Hematopoietic multipotent progenitor cell treated with erythropoietin and hydrocortisone succinate and interleukin-3 and kit ligand, for 8 days (in vitro differentiated cells): ENCODE measurements at places on chromosomes 2 and 18.
A peak's percentile ranks its signal among the peaks of the same experiment; 100 is the strongest.

- DNase-seq: no peak
Observed at GRCh38 chr18:48953104-48953706, 2.4 kb upstream of the SMAD7 start.

GRCh38 chr2:119546447-119546767 is 2.2 kb downstream of the CFAP221 start:
- no peak for DNase-seq

GRCh38 chr2:215973954-215974699 is 39.2 kb downstream of the MREG start:
- DNase-seq: no peak

- no peak for DNase-seq
Observed at GRCh38 chr2:195413944-195414343, 243.1 kb upstream of the SLC39A10 start.

- no peak for DNase-seq
Observed at GRCh38 chr2:240463274-240463865, 27.9 kb downstream of the GPC1 start.

GRCh38 chr18:7023063-7023580 is 94.5 kb downstream of the LAMA1 start:
- no peak for DNase-seq

- DNase-seq: no peak
Observed at GRCh38 chr18:57352271-57352701, at the start of gene ST8SIA3. ST8SIA3 (plus strand) TSS chr18:57352557; CDS start chr18:57352847, 290 bp downstream.

DNA sequence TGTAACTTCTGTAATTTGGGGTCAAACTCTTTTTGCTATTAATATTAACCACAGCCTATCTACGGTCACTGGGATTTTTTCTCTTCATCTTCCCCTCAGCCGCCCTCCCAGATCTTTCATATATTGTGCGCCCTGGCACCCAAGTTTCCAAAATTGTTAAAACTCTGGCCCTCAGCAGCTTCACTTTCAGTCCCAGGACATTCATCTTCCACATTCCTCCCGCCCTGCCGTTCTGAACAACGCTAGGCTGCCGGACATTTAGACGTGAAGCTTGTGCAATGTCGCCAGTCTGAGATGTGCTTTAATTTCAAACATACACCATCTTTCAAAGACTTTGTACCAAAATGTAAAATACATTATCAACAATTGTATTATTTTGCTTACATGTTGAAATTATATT is 1.8 kb upstream of the TMEM18 start:
- DNase-seq: no peak

DNA sequence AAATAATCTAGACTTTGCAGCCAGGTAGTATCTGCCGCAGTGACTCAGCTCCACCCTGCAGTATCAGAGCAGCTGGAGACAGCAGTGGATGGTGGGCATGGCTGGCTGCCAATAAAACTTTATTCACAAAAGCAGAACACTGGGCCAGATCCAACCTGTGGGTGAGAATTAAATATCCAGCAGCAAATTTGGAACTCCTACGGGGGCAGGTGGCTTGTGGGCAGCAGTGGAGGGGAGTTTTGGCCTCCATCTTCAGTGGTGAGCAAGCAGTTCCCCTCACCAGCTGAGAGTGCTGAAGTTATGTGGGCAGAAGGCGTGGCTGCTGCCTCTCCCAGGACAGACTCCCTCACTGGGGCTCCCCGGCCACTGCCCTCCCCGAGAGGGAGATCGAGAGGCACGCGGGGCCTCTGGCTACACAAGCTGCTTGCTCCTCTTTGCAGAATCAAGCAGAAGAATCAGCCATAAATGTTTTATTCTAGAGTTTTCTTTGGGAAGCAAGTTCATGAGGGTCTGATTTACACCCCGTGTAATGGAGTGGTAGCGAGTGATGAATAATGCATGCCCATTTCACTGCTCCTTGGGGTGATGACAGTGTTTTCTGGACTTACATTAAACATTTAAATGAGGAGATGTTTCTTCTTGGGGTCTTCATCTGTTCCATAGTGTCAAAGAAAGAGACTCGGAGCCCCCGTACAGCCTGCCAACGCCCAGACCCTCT is 204.3 kb downstream of the SEPTIN10 start:
- DNase-seq: peak; percentile 93

- DNase-seq: no peak
Observed at GRCh38 chr2:129623783-129624182, 355.7 kb upstream of the RAB6C start.

DNA sequence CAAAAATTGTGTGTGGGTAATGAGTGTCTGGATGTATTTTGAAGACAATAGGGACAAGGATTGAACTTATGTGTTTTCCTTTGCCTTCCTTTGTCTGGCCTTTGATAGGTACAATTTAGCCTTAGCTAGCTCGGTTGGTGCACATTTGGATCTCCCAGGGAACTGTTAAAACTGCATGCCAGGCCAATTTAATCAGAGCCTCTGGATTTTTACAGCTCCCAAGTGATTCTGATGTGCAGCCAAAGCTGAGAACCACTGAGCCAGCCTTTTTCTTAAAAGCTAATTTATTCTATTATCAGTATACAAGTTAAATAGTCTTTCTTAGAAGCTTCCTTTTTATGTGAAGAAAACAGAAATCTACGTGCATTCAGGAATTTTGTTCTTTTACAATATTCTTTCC is 25.0 kb downstream of the PLEK start:
- DNase-seq: no peak

DNA sequence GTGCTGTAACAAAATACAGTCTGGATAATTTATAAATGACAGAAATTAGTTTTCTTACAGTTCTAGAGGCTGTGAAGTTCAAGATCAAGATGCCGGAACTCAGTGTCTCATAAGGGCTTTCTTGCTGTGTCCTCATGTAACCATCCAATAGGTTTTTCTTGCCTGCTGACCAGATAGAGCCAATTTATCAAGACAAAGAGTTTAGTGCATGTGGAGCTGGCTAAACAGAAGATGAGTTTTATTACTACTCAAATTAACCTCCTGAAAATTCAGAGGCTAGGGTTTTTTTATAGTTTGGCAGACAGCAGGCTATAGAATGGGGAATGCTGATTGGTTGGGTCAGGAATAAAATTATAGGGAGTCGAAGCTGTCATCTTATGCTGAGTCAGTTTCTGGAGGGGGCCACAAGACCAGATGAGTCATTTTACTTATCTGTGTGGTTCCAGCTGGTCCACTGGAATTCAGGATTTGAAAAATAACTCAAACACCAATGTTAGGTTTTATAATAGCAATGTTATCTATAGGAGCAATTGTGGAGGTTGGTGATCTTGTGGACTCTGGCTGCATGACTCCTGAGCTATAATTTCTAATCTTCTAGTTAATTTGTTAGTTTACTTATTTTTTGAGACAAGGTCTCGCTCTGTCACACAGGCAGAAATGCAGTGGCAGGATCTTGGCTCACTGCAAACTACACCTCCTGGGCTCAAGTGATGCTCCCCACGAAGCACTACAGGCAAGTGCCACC is 3.2 kb upstream of the PDK1 start:
- DNase-seq: peak; percentile 95

GRCh38 chr2:214730248-214730647 is 79.2 kb downstream of the BARD1 start:
- DNase-seq: no peak

DNA sequence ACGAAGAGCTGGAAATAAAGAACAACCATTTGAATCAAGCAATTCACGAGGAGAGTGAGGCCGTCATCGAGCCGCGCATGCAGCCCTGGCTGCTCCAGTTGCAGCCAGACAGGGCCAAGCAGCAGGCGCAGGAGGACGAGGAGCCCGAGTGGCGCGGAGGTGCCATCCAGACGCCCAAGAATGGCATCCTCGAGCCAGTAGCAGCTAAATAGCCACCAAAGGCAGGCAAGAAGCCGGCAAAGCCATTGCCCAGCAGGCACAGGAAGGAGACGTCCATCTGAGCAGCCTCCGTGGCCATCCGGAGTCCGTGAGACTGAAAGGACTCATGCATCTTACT is 8.9 kb upstream of the CHST10 start:
- no peak for DNase-seq

DNA sequence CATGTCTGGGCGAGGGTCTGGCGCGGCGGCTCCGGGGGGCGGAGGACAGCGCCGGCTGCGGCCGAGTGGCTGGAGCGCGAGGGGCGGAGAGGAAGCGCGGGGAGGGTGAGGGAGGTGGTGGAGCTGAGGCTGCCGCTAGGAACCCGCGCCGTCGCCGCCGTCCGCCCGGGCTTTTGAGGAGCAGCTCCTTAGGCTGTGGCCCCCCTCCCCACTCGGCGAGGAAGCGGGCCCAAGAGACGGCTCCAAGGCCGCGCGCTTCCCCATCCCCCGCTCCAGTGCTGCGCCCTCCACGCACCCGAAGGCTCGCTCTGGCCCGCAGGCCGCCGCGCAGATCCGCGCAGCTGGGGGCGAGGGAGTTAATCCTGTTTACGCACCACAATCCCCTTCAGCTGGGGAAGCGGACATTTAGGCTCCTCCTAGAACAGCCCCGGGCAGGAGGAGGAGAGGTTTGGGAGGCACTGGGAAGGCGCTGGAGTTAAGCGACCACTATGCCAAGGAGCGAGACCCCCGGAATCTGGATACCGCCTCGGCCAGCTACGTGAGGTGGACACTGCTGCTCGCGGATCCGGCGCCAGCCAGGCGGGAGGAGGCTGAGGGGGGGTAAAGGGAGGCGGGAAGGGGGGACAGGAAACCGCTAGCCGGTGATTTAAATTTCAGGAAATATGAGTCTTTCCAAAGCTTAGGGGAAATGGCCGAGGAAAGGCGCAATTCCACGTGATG is at the start of gene CNRIP1:
Gene CNRIP1, minus strand, starts transcription at position 552 of the 720 bp plus-strand sequence. Its CDS starts 549 bp downstream, at position 3.
- DNase-seq: peak; percentile 58

DNA sequence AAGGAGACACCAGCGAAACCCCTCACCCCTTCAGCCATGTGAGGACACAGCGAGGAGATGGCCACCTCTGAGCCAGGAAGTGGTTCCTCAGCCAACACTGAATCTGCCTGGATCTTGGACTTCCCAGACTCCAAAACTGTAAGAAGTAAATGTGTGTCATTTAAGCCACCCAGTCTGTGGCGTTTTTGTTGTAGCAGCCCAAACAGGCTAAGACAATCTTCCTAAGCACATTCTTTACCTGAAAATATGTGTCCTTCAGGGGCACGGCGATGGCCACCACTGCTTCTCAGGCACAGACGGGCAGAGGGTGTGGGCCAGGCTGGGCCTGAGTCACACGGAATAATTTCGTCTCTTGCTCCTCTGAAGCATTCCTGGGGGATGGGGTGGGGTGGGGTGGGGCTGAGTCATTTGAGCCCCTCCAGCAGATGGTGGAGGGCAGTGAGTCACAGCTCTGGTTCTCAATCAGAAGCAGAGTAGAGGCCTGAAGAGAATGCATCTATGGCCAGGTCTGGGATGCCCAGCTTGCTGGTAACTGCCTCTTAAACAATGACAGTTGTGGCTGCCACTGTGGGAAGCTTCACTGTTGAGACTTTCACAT is 142.4 kb downstream of the CAPN13 start:
- no peak for DNase-seq

DNA sequence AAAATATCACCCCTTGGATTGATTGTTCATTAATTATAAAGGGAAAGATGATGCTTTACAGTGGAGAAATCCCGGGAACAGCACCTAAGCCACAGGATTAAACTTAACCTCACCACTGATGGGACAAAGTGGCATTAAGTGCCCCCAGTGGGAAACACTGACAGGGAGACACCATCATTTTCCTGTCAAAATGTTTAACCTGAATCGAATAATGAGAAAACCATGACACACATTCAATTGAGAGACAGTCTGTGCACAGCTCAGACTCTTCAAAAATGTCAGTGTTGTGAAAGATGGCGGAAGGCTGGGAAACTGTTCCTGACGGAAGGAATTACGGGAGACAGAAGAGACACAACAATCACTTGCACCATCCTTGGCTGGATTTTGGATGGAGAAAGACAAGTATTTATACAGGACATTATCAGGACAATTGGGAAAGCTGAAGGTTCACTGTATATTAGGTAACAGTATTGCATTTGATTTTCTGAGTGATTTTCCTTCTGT is 111.8 kb upstream of the ASB18 start:
- no peak for DNase-seq

DNA sequence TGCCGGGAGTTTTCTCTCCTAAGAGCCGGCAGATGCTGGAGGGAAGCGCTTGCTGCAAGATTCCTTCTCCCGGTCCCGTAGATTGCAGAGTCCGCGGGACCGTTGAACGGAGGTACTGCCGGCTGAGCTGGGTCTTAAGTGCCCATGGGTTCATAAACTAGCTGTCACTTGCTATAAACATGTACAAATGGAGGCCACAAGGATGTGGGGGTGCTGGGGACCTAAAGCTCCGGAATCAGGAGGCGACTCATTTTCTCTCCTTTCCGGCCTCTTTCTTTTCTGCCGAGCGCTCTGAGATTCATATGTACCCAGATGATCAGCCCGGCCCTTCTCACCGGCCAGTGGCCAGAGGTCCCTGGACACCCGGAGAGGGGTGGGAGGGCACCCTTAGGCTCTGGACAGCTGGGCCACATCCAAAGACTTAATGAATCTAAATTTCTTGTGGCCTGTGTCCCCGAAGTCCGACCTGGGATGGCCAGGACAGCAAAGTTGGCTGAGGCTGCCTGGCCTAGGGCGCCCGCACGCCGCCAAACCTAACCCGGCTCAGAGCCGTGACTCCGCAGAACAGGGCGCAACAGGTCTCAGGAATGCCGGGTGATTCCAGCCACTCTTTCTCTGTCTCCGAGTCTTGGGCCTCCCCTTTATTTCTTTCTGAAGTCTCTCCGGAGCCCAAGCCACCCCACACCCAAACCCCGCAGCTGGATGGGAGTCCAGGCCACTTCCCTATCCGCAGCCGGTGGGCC is 2.4 kb upstream of the PAX3 start:
- DNase-seq: no peak

DNA sequence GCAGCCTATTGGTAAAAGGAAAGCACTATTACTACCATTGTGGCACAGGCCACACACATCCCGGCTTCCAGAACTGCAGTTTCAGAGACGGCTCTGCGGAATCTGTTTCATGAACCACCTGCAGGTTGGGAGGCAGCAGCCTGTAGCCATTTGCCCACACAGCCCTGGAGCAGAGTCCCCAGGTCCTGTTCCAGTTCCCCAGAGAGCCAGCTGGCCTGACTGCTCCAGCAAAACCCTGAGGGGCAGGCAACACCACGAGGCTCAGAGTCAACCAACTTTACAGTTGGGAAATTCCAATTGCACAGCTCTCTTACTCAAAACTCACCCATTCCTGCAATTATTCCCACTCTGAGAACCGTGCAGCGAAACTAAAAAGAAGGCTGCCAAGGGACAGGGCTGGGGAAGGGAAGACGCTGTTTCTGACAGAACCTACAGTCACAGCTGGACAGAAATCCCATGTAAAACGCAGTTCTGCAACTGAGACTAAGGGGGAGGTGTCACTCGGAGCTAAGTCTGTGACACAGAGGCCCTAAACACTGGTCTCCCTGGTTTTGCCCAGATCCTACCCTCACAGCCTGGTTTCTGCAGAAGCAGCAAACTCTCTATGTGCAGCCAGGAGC is 219.4 kb downstream of the TMEM163 start:
- DNase-seq: no peak

DNA sequence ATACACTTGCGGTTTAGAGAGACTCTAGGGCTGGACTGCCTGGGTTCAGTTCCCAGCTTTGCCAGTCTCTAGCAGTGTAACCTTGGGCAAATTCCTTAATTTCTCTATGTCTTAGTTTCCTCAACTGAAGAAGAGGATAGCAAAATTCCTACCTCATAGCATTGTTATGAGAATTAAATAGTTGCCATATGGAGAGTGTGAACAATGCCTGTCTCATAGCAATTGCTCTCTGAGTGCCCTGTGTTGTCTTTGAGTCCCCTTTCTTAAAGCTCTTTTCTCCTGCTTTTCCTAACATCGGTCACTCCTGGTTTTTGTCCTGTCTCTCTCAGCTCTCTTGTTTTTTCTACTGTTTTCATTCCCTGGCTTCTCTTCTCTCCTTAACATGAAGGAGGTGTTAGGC is 116.8 kb upstream of the ALPP start:
- DNase-seq: no peak

- peak; percentile 25 for DNase-seq
Observed at GRCh38 chr2:218229239-218229638, 12.2 kb downstream of the ARPC2 start.

GRCh38 chr2:84102274-84102673 is 356.8 kb downstream of the SUCLG1 start:
- DNase-seq: no peak
